HuH-7.5 (cell line): ENCODE measurements at places on chromosomes 2 and 18.
A peak's percentile ranks its signal among the peaks of the same experiment; 100 is the strongest.

DNA sequence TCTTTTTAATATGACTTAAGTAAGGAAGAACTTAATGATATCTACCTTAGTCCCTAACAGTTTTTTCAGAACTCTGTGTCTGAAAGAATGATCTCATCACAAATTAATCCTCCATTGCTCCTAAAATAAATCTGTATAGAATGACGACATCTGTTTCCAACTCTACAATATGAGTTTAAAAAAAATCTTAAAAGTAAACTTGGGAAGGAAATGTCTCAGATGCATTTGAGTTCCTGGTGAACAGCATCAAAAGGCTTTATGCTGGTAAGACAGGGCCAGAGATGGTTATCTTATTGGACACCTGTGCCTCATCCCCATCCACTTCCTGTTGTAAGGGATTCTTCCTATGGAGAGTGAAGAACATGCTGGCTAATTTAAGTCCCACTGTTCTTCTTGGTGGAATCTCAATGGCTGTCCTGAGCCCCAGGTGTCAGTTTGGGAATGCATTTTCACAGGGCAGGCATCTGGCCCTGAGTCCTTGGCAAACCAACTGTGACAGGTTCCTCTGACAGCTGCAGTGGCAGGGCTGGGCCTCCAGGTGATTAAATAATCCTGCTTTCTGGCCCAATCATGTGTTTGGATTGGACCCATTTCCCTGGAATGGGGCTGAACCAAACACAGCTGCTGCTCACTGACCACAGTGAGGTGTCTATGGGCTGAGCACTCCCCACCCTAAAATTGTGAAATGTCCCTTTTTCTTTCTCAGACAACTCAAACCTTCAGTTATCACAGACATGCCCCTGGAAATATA is 12.9 kb upstream of the NCKAP5 start:
- DNase-seq: no peak

GRCh38 chr2:205352593-205352992 is 329.7 kb upstream of the NRP2 start:
- no peak for DNase-seq

- DNase-seq: no peak
Observed at GRCh38 chr2:269356-270030, 4.7 kb downstream of the ACP1 start.

- no peak for DNase-seq
Observed at GRCh38 chr2:170044751-170045478, 133.0 kb upstream of the MYO3B start.

- no peak for DNase-seq
Observed at GRCh38 chr2:19327496-19327895, 30.9 kb downstream of the OSR1 start.

- no peak for DNase-seq
Observed at GRCh38 chr2:95305380-95306061, 8.4 kb downstream of the KCNIP3 start.

DNA sequence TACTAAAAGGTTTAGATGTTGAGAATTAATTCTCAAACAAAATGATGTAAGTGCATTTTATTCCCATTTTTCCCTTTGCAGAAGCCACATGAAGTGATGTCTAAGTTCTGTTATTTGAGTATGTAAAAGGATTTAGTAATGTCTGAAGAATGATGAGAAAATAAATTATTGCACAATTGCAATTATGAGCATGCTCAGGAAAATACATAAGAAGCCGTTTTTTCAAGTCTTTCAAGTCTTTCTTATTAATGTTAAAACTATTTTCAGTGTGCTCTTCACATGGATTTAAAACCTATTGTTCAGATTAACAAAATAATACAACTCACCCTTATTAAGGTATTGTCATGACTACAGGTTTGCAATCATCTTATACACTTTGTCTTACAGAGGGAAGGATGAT is 331.4 kb upstream of the NETO1 start:
- DNase-seq: no peak

GRCh38 chr2:240991378-240992263 is 6.8 kb upstream of the SNED1 start:
- no peak for DNase-seq

DNA sequence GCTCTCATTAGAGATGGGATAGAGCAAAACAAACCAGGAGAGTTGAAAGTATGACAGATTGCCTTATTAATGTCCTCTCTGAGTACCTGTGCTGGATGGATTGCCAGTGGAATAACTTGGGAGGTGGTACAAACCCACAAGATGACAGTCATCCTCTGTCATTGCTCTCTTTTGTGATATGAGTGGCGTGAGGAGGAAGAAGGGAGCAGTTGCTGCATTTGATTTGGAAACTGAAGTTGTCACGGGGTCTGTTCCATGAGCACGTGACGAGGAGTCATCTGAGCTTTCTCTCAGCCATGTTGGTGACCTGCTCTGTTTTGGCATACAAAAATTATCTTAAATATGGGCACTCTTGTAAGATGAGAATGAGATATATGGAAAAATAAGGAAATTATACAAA is 204.9 kb downstream of the FAM210A start:
- no peak for DNase-seq

- DNase-seq: no peak
Observed at GRCh38 chr2:165584126-165584654, 114.7 kb downstream of the CSRNP3 start.

GRCh38 chr18:55864281-55864680 is 276.3 kb upstream of the TCF4 start:
- DNase-seq: no peak

- no peak for DNase-seq
Observed at GRCh38 chr2:207241198-207241597, 75.5 kb upstream of the KLF7 start.

GRCh38 chr18:34866739-34867138 is 156.6 kb downstream of the DTNA start:
- no peak for DNase-seq

- DNase-seq: no peak
Observed at GRCh38 chr2:12554224-12555011, 162.3 kb upstream of the TRIB2 start.

- no peak for DNase-seq
Observed at GRCh38 chr2:98824256-98825019, 93.5 kb upstream of the MGAT4A start.

- DNase-seq: peak; percentile 59
Observed at GRCh38 chr2:3461801-3462492, 57.4 kb downstream of the ADI1 start.

DNA sequence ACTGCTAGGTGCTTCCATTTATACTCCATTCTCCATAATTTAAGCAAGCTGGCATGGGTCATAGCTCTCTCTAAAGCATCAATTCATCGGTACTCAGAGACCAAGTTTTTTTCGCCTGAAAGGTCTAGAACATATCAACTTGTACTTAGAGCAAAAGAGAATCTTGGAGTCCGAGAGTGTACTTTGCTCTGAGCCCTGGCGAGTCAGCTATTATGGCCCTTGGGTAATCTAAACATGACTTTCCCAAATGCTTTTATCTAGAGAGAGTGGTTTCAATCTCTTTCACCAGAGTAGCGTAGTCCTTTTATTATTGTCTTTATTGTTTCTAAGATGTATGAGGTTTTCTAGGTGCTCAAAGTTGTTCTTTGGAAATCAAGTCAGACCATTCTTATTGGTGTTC is 34.4 kb downstream of the MAIP1 start:
- no peak for DNase-seq

DNA sequence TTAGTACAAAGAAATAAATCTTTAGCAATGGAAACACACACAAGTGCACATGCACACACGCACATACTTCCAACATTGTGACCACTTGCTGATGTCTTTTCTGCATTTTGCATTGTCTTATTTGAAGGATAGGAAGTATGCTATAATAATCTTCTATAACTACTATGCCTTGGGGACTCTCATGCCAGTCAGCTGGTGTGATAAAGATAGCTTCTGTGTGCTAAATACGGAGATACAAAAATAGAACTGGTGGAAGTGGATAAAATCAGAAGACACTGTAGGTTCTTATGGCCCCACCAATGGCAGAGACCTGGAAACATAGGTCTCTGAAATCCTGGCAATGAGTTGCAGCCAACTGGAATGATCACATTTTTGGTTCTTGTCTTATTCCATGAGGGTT is 31.5 kb upstream of the RASGRP3 start:
- no peak for DNase-seq

GRCh38 chr2:58182527-58182926 is 58.6 kb downstream of the FANCL start:
- DNase-seq: no peak

- no peak for DNase-seq
Observed at GRCh38 chr2:22274661-22275060, 1110.3 kb upstream of the KLHL29 start.

DNA sequence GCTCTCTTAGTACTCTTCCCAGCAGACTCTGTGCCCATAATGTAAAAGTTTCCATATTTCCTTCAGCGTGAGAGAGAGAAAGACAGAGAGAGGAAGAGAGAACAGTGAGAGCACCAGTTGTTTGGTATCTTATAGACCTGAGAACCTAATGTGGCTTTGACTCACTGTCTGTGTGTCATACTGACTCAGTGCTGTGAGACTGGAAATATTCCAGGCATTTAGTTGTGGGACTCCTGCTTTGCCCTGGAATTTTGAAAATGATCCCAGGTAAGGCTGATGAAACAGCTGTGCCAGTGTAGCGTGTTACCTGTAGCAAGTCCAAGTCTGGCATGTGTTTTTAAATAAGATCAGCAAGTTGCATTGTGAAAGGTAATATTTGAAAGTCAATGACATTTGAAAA is 87.9 kb upstream of the KCNH7 start:
- DNase-seq: no peak

DNA sequence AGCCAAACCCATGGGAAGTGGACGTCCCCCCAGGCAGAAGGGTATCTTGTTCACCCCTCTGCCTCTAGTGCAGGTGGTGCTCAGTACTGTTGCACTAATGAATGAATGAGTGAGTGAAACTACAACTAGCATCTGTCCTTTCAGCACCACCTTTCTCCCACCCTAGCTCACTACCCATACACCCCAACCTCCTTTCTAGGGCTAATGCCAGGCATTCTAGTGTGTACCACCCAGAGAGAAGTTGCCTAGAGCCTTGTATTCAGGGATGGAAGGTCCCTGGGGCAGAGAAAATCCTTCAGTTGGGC is 22.5 kb downstream of the CCT7 start:
- DNase-seq: no peak

GRCh38 chr18:23752363-23752762 is 63.1 kb downstream of the LAMA3 start:
- no peak for DNase-seq

DNA sequence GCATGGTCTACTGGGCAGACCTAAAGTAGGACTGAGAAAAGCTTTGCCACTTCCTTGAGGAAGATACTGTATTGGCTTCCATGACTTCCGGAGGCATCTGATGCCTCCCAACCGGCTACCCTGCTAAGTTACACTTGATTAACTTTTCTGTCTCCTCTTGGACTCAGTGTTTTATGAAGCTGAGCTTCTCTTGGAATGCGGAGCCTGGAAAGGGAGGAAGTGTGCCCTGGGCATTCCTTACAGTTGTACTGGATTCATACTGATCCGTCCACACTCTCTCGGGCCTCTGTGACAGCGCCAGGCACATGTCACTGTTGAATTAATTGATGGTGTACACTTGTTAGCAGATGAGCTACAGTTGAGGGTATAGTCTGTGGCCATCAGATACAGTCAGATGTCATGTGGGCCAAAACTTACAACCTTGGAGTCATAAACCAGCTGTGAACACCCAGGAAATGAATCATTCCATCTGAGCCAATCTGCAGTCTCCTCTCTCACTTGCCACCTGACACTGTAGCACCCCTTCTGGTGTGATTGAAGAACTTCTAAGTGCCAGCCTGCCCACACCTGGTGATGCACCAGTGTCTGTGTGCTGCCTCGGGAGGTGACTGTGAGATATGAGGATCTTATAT is 122.5 kb downstream of the FHOD3 start:
- DNase-seq: no peak

- no peak for DNase-seq
Observed at GRCh38 chr2:45134726-45135125, 125.5 kb upstream of the SIX2 start.

DNA sequence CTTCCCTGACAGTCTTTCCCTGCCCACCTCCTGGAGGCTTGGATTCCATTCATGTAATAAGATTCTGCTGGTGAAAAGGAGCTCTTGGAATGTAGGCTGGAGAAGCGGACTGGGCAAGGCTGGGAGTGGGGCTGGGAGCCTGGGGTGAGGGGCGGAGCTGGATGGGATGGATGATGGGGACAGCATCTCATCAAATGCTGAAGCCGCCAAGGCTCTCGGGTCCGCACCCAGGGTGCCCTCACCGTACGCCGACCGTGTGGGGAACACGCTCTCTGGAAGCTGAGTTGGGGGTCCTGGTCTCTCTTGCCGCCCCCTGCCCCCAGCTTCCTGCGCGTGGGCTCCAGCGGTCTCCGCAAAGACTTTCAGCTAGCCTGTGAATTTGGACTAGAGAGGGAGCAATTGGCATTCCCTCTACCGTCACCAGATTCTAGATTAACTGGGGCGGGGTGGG is 9.1 kb downstream of the RAX start:
- no peak for DNase-seq

GRCh38 chr2:1620081-1620480 is 124.2 kb downstream of the PXDN start:
- no peak for DNase-seq

DNA sequence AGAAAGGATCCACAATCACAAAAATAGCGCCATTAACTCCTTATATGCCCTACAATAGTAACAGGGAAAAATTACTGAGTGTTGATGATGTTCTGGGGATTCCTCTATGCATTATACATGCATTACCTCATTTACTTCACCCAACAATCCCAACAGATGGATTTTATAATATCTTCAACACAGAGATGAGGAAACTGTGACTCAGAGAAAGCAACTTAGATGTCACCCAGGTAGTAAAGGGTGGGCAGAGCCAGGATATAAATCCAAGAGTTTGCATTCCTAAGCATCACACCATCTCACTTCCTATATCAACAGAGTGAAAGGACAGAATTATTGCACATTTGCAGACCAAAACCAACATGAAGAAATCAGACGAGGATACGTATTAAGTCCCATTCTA is 144.2 kb downstream of the TCF4 start:
- no peak for DNase-seq

- no peak for DNase-seq
Observed at GRCh38 chr2:70501728-70502127, 51.9 kb downstream of the TGFA start.

DNA sequence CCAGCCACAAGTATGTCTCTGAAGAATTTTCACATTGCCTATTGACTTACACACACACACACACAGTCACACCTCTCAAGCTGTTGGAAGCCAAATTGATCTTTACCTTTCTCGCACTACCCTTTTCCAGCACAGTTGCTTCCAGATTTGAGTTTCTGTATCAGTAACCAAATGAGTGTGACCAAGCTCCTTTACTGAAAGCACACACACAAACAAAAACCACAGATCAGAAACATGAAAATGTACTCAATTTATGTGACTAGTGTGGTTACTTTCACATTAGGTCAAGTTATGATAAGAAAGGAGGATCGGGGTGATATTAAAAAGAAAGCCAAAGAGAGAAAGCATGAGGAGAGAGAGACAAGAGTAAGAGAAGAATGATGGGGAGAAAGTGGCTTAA is 993.9 kb upstream of the POU3F3 start:
- DNase-seq: no peak

- no peak for DNase-seq
Observed at GRCh38 chr18:9095297-9096006, 7.0 kb upstream of the NDUFV2 start.
